ENCODE measurements at places on chromosomes 5 and 9.

DNA sequence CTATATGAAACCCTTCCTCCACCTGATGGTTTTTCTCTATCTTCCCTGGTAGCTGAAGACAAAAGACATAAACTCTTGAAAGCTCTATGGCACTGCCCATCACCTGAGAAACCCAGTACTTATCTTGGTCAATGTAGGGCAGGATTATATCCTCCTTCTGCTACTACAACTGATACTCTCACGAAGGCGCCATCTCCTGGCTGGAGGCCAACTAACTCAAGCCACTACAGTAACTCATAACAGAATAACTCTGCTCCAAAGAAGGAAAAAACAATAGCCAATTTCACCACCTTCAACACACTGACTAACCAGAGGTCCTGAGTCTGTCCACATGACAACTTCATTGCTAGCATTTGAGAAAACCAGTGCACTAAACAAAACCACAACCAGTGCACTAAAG is 409.2 kb downstream of the CETN3 start:
- no peak for DNase-seq

GRCh38 chr9:23413541-23413940 is 412.5 kb downstream of the ELAVL2 start:
- no peak for DNase-seq

- DNase-seq, result no peak
These were observed 33.8 kb downstream of the KCNIP1 start for GRCh38 chr5:170537451-170538095.

DNA sequence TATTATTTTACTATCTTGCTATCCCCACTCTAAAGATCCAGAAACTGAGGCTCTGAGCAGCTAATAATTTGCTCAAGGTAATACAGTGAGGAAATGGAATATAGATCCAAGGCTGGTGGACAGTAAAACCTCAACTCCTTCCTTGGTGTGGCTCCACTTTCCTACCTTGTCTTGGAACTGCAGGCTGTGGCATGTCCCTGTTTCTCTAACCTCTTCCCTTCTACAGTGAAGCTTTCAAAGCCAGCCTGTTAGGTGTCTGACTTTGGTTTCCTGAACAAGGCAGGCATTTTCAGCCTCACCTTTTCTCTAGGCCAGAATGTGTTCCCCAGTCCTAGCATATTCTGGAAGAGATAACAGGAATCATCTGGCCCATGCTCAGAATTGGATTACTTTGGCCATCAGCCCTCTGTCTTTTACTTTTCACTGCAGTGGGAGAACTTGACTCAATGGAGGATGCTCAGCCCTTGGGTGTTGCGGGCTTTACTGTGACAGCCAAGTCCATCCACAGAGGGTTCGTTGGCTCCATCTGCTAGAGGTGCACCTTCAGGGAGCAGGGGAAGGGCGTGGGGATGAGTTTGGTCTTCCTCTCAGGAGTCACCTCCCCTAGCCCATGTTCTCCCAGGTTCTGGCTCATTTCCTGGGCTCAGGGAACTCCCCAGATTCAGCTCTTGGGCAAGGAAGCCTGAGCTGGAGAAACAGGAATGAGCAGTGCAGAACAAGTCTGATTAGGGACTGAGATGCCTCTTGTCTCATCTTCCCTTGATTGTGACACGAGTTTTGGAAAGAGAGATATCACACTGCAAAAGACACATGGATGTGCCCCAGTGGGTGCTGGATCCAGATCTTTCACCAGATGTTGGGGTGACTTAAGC is 1.1 kb downstream of the NIPAL4 start:
- DNase-seq, result no peak

DNA sequence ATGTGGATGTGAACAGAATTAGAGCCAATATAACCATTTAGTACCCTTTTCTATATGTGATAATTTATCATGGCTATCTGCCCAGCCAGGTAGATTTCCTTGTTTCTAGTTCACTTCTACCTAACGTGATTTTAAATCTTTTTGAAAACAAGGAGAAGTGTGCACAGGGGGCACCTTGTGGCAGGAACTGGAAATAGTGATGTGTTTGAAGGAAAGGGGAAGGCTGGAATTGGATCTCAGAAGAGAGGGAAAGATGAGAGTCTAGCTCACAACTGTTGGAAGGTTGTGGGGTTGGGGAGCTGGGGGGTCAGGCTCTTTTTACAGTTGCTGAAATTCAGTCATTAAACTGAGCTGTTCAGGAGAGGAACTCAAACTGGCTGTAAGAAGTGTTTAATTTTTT is 219.5 kb downstream of the KCTD16 start:
- no peak for DNase-seq

GRCh38 chr9:98500337-98500919 is 208.3 kb downstream of the GABBR2 start:
- no peak for DNase-seq

DNA sequence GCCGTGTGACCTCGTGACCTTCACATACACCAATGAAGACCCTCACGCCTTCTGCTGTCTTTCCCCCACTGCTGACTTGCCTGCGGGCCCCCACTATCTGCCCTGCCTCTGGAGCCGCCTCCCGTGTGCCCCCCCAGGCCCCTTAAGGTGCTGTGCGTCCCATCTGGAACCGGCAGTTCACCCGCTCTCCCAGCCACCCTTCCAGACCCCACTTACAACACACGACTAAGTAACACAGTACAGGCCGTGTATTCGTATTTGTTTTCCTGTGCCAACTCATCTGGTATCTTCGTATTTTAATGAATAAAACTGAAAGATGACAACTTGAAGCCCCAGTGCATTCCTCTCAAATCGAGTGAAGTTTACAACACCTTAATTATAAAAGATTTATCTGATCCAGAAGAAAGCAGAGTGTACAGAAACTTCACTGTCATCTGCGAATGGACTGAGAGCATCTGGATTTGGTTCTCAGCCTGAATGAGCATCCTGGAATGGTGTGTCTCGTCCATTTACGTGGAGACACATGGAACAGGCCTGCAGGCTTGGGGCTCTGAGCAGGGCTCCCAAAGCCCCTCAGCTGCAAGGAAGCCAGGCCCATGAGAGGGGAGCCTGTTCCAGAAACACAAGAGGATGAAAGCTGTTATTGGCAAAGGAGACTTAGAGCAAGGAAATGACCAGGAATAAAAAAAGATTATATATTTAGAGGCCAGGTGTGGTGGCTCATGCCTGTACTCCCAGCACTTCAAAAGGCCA is 21.9 kb upstream of the TERT start:
- no peak for DNase-seq

GRCh38 chr9:94156348-94157049 is 72.2 kb downstream of the PTPDC1 start:
- DNase-seq, result no peak

- no peak for DNase-seq
These were observed 2.4 kb upstream of the DAB2 start for GRCh38 chr5:39427229-39427628.

GRCh38 chr5:146873186-146873917 is 5.2 kb downstream of the PPP2R2B start:
- DNase-seq, result no peak

DNA sequence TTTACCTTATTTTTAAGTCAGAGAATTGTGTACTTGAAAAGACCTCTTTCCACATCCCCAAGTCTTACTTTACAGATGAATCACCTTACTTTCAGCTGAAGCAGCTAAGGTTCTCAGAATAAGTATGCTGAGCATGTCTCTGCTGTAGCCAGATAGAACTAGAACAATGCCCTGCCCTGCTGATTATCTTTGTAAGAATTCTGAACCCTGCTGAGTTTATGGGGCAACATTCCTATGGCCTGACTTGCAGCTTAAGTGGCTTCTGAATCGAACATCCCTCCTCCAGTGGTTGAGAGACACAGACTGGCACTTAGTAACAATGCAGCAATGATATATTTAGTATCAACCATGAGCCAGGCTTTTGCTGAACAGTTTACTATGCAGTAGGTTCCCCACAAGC is 592.0 kb upstream of the WWC1 start:
- DNase-seq, result no peak

DNA sequence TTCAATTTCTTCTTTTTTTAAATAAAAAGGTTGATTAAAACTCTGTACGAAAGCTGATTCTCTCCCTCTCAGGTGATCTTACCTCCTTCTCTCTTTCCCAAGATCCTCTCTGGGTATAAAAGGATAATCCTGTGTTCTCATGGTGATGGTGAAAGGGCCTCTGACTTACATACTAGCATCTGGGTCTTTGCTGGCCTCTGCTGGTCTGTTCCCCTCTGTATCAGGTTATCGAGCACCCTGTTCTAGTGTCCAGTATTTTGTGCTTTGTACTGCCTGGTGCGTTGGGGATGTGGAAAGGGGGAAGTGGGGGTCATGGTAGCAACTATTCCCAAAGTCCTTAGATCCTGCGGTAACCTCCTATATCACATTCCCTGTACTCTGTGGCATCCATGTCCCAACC is 328.9 kb downstream of the NR2F1-AS1 start:
- no peak for DNase-seq

DNA sequence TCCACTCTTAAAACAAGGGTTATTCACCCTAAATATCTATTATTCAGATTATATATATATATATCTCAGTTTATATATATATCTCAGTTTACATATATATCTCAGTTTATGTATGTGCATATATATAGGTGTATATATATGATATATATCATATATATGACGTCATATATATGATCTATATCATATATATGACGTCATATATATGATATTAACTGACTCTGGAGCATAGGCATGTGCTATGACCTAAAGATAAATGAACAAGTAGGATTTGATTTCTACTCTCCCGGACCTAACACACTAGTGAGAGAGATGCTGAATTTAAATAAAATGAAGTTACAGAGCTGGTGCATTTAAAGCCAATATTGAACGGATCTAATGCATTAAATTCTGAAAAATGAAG is 174.3 kb downstream of the CDH9 start:
- DNase-seq, result no peak

DNA sequence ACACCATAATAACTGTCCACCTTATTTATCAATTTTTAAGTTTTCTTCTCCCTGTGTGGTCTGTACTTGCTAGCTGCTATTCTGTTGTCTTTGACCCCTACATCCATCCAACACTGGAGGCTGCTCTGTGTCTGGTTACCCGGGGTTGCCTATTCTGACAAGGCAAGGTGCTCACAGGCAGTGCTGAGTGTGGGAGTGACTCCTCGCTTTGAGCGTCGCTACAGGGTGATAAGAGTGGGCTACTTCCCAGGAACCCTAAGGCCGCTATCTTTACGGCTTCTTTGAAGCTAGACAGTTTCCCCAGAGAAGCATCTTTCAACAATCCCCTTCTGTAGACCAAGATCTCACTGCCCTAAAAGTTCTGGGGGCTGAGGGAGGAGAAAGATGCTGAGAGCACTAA is 35.3 kb downstream of the NSUN2 start:
- DNase-seq, result no peak

GRCh38 chr5:133697536-133698258 is 85.4 kb upstream of the FSTL4 start:
- no peak for DNase-seq

- no peak for DNase-seq
These were observed 498.8 kb upstream of the CDH18 start for GRCh38 chr5:20486826-20487225.

DNA sequence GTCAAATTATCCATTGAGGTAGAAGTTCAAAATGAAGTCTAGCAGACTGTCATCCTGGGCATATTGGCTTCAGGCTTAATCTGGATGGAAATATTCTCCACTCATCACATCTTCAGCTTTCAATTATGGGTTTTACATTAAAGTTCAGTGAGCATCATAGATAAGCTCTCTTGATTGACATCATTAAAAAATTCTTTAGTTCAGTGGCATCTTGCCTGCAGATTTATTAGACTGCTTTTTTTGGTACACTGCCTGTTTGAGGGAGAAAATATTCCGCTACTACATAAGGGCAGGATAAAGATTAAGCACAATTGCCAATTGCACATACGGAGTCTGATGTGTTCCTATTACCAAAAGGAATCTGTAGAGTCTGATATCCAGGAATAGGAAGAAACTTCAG is 2353.8 kb downstream of the MAT2B start:
- DNase-seq, result no peak

DNA sequence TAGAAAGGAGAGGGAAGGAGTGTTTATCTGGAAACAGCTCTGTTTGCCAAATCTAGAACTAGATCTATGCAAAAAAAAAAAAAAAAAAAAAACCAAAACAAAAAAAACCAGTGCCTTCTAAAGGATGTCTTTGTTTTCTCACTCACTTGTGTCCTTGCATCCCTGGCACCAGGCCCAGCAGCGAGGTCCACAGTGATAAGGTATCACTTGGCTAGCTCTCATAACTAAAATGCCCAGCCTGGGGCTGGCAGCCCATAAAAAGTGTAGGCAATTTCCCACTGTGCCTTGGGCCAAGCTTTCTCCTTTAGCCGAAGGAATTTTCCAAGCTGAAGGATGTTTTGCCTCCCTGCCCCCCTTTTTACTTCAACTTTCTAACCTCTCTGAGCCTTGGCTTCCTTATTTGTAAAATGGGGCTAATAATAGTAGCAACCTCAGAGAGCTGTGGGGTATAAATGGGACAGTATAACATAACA is 20.8 kb downstream of the RGS3 start:
- no peak for DNase-seq

GRCh38 chr9:105281272-105281671 is 36.8 kb downstream of the SLC44A1 start:
- no peak for DNase-seq

DNA sequence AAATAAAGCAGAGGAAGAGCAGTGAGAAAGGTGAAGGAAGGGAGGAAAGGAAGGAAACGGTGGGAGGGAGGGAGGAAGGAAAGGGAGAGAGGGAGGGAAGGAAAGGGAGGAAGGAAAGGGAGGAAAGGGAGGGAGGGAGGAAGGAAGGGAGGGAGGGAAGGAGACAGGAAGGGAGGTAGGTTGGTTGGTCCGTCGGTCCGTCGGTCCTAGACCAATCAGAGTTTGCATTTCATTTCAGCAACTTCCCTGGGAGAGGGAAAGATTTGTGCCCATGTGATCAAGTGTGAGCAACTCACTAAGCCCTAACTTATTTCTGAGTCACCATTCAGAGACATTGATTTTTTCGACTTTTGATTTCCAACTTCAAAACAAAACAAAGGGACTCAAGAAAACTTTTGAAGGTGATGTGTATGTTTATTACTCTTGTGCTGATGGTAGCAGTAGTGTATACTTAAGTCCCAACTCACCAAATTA is 18.8 kb downstream of the NANS start:
- no peak for DNase-seq

DNA sequence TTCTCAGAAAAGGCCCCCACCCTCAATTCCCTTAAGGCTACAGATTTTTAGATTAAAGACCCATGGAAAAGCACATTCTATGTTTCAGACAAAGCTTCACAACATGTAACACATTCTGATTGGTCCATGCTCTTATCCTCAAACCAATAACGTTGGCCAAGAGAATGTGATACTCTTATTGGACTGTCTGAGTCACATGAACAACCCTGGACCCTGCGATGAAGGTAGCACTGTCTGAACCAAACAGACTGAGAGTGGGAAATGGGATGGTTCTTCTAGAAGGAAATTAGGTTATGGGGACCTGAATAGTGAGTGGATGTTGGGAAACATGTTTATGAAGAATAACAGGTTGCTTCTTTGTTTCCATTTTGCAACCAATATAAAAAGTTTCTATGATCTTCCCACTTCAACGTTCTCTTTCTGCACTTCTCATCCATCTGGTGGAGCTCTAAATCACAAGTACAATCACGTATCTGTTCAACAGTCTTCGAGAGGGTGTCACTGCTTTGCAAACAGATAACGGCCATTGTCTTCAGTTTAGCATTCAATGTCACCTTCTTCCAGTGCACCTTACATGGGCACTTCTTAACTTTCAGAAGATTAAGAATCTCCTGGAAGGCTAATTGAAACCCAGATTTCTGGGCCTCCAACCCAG is 81.6 kb downstream of the PTCH1 start:
- no peak for DNase-seq

Data from stimulated activated CD4-positive, alpha-beta T cell treated with anti-CD3 and anti-CD28 coated beads, TNF-alpha, amount 100 ng/mL, for 24 hours (primary cell).